ENCODE measurements at places on chromosomes 6 and 20. TPM values are rescaled to one million over a fixed set of nuclear protein-coding genes. Genes with fewer than 3 reads are reported as not detected.

WTAP gene
- 90.3 TPM for total RNA-seq

DNA sequence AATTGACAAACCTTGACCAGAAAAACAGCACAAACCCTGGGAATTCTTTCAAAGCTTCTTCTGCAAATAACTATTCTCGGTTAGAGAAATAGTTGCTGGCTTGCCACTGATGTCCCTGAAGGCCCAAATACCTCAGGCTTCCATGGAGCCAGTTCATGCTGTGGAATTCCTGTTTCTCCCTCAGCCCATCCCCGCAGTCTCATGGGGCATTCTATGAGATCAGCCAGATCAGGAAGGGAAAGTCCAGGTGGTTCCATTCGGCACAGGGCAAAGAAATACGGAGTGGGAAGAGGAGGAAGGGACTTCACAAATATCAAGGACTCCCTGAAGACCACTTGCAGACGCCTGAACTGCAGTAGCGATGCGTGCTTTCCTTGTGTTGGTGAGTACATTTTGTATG lies 63.3 kb downstream of the MYLK4 start:
- DNase-seq, result peak; percentile 2

DNA sequence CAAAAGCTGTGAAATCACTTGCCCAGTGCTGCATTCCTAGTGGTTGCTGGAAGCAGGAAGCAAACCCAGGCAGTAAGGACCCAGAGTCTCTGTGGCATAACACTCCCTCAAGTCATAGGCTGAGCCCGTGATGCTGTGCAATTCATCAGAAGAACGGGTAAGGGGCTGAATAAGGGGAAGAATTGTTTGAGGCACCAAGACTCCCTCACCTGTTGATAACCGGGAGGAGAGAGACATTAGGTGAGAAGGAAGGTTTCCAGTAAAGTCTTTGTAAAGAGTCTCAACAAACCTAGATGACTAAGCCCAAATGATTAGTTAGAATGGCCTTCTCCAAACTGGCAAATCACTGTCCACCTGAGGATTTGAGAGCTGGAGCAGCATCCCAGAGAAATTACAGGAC lies 18.3 kb downstream of the ENPP3 start:
- no peak for DNase-seq

CRISP2 gene
- not detected for total RNA-seq

PTCRA gene
- total RNA-seq, result not detected

GRCh38 chr6:6008089-6008647 lies 1.4 kb upstream of the NRN1 start:
- DNase-seq, result peak; percentile 11

- DNase-seq, result peak; percentile 68
Measured at GRCh38 chr20:35467339-35468224, 12.2 kb downstream of the CEP250 start.

APOM gene
- 3.9 TPM for total RNA-seq

CD40 gene
- total RNA-seq, result 2.6 TPM

- DNase-seq, result no peak
Measured at GRCh38 chr6:100105919-100106529, 112.0 kb upstream of the MCHR2 start.

HDGFL1 gene
- not detected for total RNA-seq

- no peak for DNase-seq
Measured at GRCh38 chr20:32541323-32542258, 43.5 kb downstream of the NOL4L start.

DNA sequence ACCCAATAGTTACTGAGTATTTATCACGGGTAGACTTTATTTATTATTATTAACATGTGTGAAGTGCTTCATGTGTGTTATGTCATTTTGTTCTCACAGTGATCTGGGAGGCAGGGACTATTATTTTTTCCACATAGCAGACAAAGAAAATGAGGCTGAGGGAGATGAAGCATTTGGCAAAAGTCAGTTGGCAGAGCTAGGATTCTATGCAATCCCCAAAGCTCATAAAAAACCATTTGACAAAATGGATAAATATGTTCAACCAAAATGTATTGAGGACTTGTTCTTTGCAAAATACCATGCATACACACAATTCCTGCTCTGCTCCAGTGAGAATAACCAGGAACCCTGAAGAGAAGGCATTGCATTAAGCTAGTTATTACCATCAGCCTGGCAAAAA lies 184.4 kb downstream of the HS3ST5 start:
- DNase-seq, result no peak

DNA sequence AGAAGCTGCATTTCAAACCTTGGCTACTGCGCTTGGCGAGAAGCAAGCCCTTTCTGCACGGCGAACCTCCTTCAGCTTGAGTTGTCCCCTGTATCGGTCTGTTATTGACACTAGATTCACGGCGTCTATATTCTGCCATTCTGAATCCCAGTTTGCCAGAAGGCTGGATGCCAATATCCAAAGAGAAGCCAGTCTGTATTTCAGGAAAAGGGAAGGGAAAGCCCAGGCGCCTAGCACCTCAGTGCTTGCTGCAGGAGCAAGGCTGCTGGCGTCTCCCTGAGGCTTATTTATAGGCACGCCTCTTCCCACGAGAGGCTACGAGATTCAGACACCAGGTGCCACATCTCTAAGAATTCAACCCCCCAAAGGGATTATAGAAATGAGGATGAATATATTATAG lies 89.6 kb upstream of the CDH4 start:
- no peak for DNase-seq

GRCh38 chr6:10528158-10528981 lies 7.2 kb downstream of the GCNT2 start:
- DNase-seq, result no peak

PPP1R3G gene
- total RNA-seq, result 0.29 TPM

GRCh38 chr20:37777012-37777950 lies 83.5 kb downstream of the CTNNBL1 start:
- no peak for DNase-seq

HCRTR2 gene
- total RNA-seq, result not detected

GRCh38 chr20:38222923-38223742 lies 37.4 kb downstream of the KIAA1755 start:
- DNase-seq, result no peak

- no peak for DNase-seq
Measured at GRCh38 chr20:37914672-37915433, 11.9 kb downstream of the VSTM2L start.

DNA sequence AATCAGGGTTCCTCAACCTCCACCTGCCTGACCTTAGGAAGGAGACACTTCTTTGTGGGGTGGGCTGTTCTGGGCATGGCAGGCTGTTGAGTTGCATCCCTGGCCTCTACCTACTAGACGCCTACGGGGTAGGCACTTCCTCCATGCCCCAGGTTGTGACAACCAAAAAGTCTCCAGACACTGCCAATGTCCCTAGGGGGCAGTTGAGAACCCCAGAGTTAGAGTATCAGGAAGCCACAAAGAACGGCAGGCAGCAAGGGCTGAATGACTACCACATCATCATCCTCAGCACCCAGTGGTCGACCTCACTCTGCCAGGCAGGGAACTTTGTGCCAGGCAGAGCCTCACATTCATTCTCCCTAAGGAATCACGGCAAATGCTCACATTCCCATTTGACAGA lies 21.5 kb downstream of the PMEPA1 start:
- no peak for DNase-seq

CYB5R4 gene
- total RNA-seq, result 25.8 TPM

DNA sequence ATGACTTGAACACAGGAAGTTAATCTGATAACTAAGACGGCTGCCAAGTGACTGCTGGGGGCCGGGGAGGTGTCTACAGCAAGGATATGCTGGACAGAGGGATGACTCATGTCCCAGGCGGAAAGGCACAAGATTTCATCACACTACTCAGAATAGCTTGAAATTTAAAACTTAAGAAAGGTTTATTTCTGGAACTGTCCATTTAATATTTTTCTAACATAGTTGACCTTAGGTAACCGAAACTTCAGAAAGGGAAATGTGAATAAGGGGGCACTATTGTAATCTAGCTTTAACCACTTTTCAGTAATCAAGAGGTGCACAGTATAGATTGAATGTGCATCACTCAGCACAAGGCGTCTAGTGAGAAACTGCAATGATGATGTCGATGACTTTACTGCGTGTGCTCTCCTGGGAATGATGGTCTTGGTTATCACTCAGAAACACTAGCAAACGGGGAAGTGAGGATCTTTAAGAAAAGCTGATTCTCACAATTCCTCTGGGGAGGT lies 171.5 kb downstream of the QKI start:
- peak; percentile 95 for DNase-seq

GRCh38 chr20:33702861-33703260 lies 16.7 kb upstream of the E2F1 start:
- no peak for DNase-seq

- peak; percentile 32 for DNase-seq
Measured at GRCh38 chr6:148037496-148037895, 305.1 kb upstream of the SASH1 start.

GRCh38 chr6:56638760-56639159 lies 3.9 kb downstream of the DST start:
- DNase-seq, result no peak

MCCD1 gene
- total RNA-seq, result not detected

DNA sequence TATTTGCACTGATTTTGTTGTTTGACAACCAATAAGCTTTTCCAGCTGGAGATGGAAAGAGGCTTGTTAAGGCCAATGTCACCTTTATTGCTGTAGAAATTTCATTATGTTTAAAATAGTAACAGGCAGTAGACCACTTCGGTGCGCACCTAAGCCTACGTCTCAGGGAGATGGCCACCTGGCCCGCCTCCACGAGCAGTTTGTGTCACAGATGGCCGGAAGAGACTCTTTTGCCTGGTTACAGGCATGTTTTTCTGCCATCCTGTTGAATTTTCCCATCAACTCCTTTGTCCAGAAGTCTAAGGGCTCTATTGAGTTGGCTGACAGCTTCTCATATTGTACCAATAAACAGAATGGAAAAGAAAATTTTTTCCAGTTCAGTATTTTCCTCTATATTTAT lies 51.0 kb downstream of the SLC9A8 start:
- no peak for DNase-seq

DNA sequence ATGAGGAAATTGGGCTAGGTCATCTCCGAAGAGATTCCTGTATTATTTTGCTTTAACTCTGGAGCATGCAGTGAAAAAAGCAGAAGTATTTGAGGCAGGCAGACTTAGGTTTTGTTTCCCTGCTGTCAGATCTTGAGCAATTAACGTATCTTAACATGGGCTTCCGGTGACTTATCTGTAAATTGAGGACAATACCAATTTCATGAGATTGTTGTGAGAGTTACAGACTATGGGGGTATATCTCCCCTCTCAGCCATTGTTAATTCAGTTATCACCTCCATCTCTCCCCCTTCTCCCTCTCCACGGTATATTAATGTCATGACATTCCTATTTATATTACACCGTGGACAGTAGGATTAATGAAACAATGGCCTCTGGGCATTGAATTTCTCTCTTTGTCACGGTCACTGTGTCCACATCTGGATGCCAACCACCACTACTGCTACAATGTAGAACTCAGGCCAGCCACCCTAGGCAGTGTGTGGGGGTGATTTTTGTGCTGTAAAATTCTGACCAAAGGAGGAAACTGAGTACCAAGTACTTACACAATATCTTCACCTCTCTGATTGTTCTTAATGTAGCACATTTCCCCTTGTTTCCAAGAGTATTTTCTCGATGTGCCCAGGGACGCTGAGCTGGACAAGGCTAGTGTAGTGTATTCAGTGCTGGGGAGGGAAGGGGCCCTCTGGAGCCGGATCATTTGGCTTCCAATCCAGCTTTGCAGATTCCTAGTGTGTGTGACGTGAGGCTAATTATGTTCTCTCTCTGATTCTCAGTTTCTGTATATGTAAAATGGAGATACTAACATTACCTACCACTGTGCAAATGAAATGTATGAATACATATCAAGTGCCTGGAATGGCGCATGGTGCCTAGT lies 77.2 kb downstream of the GCNT2 start:
- no peak for DNase-seq

BEND6 gene
- 14.1 TPM for total RNA-seq

Data from LHCN-M2 (cell line).